ENCODE measurements at places on chromosomes 2 and 18. TPM values are rescaled to one million over a fixed set of nuclear protein-coding genes. Genes with fewer than 3 reads are reported as not detected.

Gene ZNF804A
- 0.51 TPM for total RNA-seq

Gene RGPD3
- total RNA-seq, result 1.4 TPM

Gene IL1RL2
- total RNA-seq, result not detected

Gene SLC4A5
- 3.7 TPM for total RNA-seq

GRCh38 chr2:65749545-65749944, 317.1 kb upstream of the SPRED2 start:
- no peaks in the 10 kb centered on the region for H3K27me3 ChIP-seq
- H3K4me1 ChIP-seq, result no peaks in the 10 kb centered on the region
- H3K27ac ChIP-seq, result no peak overlapping the region
- H3K4me3 ChIP-seq, result no peak overlapping the region

GRCh38 chr2:71725836-71726235, 272.5 kb downstream of the DYSF start:
- no peak for DNase-seq
- no peak overlapping the region for H3K27ac ChIP-seq
- H3K27me3 ChIP-seq, result no peaks in the 10 kb centered on the region
- no peaks in the 10 kb centered on the region for H3K4me1 ChIP-seq
- H3K36me3 ChIP-seq, result no peaks in the 10 kb centered on the region

- no peaks in the 10 kb centered on the region for H3K36me3 ChIP-seq
- no peak overlapping the region for H3K4me3 ChIP-seq
- no peaks in the 10 kb centered on the region for H3K4me1 ChIP-seq
- DNase-seq, result no peak
- no peaks in the 10 kb centered on the region for H3K27me3 ChIP-seq
- H3K27ac ChIP-seq, result no peak overlapping the region
Measured at GRCh38 chr2:41832218-41832617, 215.6 kb upstream of the PKDCC start.

GRCh38 chr2:32714521-32714920, 86.7 kb downstream of the TTC27 start:
- H3K4me1 ChIP-seq, result peaks cover 4% of the 10 kb centered on the region
- H3K4me3 ChIP-seq, result no peak overlapping the region
- no peak overlapping the region for H3K27ac ChIP-seq
- H3K36me3 ChIP-seq, result peaks cover 26% of the 10 kb centered on the region
- no peak for DNase-seq
- no peaks in the 10 kb centered on the region for H3K27me3 ChIP-seq

- no peaks in the 10 kb centered on the region for H3K27me3 ChIP-seq
- H3K27ac ChIP-seq, result peak overlapping the region; percentile 84
- no peaks in the 10 kb centered on the region for H3K36me3 ChIP-seq
- peak; percentile 87 for DNase-seq
- H3K4me3 ChIP-seq, result no peak overlapping the region
Measured at GRCh38 chr2:230866756-230867523, 2.2 kb downstream of the ITM2C start.

DNA sequence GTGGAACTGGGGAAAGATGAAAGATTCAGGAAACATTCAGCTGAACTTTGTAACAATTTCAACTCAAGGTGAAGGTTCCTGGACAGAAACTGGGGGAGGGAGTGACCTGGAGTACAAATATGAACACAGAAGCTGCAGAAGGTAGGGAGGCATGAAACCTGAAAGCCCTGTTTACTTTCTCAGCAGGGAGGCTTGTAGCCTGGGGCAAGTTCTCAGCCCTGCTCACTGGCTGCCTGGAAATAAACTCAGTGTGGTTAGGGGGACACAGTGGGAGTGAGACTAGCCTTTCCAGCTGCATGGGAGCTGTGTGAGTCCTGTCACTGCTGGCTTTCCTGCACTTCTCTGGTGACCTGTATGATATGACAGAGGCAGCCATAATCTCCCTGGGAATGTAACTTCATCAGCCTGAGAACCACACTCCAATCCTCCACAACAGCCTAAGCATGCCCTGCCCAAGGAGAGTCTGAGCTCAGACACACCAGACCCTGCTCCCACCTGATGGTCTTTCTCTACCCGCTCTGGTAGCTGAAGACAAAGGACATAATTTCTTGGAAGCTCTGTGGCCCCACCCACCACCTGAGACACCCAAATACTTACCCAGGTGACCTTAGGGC, 77.0 kb downstream of the ZSWIM2 start:
- no peaks in the 10 kb centered on the region for H3K36me3 ChIP-seq
- no peak for DNase-seq
- no peaks in the 10 kb centered on the region for H3K27me3 ChIP-seq
- H3K4me3 ChIP-seq, result no peak overlapping the region
